ENCODE measurements at places on chromosomes 3 and 15.

- DNase-seq: no peak
These were observed 8.9 kb upstream of the POLR2M start for GRCh38 chr15:57697588-57697987.

GRCh38 chr3:89260721-89261120 lies 153.3 kb downstream of the EPHA3 start:
- no peak for DNase-seq

DNA sequence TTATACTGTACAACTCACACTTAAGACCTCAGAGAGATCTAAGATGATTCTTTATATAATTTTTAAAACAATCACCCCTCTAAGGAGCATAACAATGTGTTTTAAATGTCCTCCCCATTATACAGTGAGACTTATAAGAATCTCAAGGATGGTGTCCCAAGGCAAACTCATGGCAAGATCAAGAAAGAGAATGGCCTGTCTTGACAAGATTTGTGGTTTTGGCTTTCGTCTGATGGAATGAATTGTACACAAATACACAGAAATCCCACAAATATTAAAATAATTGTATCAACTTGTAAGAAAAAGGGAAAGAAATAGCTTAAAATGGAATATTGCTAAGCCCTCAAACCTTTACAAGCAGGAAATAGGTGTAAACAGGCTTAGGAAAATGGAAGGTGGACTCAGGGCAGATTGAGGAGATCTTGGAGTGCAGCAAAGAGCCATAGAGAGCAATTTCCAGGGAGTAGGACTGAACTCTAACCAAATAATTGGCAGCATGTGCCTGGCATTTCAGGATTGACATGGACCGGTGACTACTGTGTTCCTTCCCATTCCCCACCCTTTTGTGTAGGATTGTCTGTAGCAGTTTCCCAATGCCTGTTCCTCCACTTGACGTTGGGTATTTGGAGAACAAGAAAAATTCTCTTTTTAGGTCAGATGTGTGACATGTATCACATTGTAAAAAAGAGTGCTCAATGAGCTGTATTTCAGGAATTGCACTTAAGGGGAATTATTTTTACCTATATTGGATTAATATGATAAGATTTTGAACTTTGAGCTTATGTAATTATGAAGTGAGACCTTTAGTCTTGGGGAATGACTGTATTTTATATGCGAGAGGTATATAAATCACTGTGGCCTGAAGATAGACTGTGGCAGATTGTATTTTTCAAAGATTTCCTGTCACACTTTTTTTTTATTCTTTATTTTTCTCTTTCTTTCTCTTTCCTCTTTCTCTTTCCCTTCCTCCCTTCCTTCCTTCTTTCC lies 317.8 kb upstream of the SLITRK3 start:
- DNase-seq: no peak

DNA sequence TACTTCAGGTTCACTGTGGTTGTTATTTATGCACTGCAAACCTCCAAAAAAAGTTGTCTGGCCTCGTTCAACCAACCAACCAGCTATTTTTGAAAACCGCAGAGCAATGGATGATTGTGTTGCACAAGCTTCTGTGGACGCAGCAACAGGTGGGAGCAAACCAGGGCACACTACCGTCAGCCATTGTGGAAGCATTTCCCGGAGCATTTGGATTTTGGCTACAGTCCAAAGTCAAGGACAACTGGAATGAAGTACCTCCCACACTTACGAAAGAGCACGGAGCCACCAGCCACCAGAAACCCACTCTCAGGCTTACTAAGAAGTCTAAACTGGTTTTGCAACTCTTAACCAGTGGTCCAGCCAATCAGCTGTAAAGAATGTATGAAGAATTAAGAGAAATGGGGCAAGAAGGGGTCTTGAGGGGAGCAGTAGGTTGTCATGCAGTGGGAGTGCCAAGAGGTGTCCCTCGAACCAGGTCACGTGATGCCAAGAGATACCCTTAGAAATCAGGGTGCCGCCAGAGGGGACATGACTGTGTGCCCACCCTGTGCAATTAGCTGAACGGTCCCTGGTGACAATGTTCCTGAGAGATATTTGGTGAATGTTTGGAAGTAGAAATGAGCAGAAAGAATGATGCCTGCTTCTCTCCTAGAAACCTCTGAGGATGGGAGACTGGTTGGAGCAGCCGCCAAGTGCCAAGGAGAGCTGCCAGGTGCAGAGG lies 68.9 kb upstream of the PCSK6 start:
- DNase-seq: no peak

- no peak for DNase-seq
These were observed 18.3 kb downstream of the RASA2 start for GRCh38 chr3:141505166-141505565.

DNA sequence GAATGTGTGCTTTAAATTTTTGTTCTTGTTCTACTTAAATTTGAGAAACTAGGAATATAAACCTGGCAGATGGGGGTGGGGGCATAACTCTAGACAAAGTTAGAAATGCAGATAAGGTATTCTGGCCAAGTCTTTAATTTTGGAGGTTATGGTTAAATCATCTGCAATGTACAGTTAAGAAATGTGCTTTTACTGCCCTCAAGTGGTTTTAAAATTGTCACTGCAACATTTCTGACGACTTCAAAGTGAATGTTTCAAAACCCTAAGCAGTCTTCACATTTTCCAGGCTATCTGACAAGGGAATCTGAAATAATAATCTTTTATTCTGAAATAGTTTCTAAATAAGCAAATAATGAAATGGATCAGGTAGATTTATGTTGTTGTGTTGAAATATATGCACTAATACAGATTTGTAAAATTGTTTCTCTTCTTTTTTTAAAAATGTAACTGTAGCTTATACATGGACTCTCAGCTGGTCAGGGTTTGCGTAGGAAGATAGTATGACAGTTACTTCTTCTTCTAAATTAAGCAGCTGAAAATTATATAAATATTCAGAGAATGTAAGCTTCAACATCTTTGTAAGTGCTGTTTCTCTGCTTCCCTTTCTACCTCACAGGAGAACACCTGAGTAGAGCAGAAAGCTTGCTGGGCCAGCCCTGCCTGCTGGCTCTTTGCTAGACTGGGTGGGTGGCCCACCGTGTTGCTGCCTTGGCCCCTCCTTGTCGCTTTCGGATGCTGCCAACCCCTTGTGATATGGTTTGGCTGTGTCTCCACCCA lies 45.0 kb downstream of the SUCNR1 start:
- no peak for DNase-seq

DNA sequence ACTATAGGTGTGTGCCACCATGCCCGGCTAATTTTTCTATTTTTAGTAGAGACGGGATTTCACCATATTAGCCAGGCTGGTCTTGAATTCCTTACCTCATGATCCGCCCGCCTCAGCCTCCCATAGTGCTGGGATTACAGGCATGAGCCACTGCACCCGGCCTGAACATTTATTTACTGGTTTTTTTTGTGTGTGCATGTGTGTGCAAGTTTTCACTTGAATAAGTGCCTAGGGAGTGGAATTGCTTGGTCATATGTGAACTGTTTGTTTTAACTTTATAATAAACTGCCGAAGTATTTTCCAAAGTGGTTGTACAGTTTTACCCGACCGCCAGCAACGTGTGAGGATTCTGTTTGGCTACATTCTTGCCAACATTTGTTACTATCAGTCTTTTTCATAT lies 14.1 kb downstream of the BBS4 start:
- no peak for DNase-seq

DNA sequence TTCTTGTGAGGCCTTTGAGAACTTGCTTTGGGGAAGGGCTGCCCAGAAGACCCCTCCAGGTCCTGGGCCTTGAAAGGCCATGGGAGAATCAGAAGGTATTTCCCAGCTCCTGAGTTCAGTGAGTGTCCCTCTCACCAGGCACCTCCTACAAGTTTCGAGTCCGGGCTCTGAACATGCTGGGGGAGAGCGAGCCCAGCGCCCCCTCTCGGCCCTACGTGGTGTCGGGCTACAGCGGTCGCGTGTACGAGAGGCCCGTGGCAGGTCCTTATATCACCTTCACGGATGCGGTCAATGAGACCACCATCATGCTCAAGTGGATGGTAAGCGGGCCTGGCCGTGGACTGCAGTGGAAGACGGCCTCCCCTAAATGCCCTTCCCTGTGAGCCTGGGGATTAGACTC lies 68.3 kb downstream of the BOC start:
- DNase-seq: peak; percentile 26

DNA sequence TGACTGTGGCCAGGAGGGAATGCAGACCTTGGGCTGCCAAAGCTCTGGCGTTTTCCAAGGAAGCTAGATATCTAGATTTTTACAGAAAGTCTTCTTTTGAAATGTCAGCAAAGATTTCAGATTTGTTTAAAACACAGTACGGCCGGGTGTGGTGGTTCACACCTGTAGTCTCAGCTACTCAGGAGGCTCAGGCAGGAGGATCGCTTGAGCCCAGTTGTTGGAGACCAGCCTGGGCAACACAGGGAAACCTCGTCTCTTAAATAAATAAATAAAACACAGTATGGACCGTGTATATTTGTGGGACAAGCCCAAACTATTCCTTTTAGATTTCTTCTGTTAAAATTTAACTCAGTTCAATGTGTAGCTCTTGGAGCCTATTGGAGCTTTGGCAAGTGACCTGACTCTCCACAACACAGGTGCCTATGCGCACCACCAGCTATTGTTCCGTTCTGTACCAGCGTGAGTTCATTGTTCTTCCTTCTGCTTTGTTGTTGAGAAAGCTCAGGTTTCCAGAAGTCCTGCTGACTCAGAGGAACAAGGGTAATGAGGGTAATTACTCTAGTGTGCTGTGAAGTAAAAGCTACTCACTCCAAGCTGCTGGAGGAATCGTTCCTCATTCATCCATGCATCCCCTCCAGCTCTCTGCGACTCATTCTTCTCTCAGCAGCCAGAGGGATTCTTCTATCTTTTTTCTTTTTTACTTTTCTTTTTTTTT lies 73.1 kb upstream of the SLC6A6 start:
- DNase-seq: peak; percentile 91

DNA sequence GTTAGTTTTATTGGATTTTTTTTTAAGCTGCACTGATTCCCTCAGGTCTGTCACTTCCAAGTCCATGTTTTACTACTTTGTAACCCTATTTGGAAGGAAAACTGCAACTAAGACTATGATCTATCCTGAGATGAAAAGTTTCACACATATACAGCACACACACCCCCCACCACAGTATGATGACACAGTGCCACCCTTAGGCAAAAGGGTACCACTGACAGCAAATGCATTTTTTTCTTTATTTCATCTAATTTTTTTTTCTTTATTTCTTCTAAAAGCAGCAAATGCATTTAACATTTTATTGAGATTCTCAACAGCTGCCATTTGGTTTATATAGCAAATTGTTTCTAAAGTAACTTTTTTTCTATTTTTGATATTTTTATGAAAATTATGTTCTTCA lies 21.2 kb downstream of the NGRN start:
- no peak for DNase-seq

- DNase-seq: no peak
These were observed 105.5 kb upstream of the IL12A start for GRCh38 chr3:159882790-159883779.

- no peak for DNase-seq
These were observed 25.1 kb downstream of the NBEAL2 start for GRCh38 chr3:47004369-47005211.

GRCh38 chr15:27065151-27065550 lies 94.2 kb downstream of the GABRG3 start:
- DNase-seq: no peak

GRCh38 chr15:71612869-71613268 lies 197.5 kb upstream of the NR2E3 start:
- DNase-seq: no peak

DNA sequence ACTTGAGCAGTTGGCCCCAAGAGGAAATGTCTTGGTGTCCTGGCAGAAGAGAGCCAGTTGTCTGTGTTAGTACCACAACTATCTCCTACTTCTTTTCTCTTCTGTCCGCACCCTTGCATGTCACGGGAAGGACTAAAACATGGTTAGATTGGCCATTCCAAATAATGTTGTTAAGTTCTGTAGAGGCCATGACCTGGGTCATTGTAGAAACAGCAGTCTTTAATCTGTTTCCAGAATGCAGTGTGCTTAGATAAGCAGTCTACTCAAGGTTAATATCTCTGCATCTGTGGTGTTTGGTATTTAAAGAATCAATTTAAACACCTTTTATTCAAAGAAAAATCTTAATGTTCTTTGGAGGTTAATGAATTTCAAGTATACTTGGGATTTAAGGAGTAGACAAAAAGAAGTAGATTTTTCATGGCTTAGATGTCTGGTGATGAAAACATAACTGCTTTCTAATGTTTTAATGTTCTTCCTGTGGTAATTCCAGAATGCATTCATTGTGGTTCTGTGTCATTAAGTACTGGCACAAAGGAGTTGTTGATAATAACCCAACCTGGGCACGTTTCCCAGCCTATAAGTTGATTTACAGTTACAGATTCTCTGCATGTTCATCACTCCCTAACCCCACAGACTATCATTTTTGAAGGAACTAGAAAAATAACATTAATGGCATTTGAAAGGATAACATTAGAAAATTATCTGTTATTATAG lies 58.9 kb downstream of the TMEM108 start:
- DNase-seq: no peak

DNA sequence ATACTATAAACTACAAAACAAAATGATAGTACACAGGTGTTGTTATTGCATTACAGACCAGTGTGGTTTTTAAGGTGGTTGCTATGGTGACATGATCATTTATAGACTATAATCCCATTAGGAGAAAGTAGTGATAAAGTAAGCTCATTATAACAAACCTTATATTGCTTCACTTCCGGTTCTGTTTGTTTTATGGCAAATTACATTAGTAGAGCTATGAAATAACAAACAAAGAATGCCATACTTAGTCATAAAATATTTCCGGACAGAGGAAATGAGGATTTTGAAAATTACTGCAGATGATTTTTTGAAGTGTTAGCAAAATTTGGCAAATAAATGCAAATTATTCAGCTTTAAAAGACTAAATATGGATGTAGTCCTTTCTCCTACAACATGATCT lies 640.4 kb upstream of the ARPP21 start:
- no peak for DNase-seq

DNA sequence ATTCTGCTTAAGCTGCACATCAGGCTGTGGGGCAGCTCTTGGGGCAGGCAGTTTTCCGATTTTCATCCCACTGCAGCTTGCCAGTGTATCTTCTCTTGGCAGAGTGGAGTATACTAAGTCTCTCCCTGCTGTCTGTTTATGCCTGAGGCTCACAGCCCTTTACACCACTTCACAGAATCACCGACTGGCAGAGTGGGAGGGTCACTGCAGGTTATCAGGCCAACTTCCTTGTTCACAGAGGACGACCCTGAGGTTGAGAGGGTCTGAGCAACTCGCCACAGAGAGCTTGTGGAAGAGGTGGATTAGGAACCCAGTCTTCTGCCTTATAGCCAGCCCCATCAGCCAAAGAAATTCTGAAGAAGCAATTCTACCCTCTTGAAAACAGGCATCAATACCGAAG lies 30.9 kb downstream of the KIF9 start:
- DNase-seq: peak; percentile 24

DNA sequence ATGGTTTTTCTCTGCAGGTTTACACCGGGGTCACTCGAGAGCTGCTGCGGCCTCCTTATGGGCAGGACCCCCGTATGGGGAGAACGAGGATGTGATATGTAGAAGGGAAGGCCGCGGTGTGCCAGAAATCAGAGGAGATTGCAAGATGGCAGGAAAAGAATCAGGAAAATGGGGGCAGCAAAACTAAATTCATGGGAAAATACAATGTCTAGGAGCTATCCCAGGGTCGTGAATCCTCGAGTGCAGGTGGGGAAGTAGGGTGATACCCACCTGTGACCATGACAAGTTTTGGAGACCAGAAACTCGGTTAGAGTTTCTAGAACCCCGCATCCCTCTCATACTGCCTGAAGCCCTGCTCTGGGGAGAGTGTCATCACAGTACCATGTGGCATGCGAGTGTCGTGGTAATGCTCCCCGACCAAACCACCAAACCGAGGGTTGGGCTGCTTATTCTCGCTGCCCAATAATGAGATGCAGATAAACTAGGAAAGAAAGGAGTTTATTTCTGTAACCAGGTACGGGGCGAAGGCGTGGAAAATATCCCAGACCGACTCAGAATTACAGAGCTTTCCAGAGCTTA lies 781 bp downstream of the TRNT1 start:
- peak; percentile 28 for DNase-seq

Measured in ELF-1 (cell line).